ENCODE measurements at places on chromosomes 4 and X. TPM values are rescaled to one million over a fixed set of nuclear protein-coding genes. Genes with fewer than 3 reads are reported as not detected.

GRCh38 chr4:152239216-152239615, 296.7 kb downstream of the FBXW7 start:
- no peak for DNase-seq

ASB11 gene
- total RNA-seq: not detected

DNA sequence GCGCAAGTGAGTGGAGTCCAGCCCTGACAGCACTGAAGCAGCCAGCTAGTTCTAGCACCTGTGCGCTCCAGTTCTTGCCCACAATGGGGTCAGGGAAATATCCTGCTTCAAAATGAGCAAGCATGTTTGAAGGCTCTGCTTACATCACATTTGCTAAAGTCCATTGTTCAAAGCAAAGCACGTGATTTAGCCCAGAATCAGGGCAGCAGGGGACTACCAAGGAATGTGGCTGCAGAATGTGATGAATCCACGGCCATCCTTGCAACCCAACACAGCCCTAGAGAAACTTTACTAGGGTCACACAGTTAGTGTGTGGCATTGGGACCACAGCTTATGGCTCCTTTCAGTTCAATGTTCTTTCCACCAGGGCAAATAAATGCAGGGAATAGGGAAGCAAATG, 47.3 kb upstream of the SMIM31 start:
- DNase-seq: no peak

DNA sequence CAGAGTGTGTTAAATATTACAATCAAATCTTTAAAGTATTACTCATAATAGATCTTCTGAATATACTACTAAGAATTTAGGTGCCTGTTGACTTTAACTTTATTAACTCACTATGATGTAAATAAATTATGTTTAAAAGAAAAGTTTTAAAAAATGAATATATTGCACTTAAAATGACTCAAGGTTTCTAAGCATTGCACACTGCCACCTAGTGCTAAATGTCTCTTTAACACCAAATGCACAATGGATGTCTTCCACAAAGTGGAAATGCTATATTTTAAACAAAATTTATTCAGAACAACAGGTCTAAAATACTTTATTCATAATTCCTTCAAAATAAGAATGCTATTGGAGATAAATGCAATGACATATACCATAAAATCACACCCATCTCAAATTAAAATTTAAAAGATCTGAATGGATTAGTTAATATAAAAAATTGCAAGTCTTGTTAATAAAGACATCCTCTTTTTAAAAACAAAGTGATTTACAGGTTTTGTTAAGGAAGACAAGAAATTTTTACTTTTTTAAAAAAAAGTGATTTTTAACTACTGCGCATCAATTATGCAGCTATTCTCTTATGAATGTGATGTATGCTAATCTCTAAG, 5.5 kb downstream of the INPP4B start:
- DNase-seq: peak; percentile 61

GRCh38 chr4:47032405-47033106, 1.2 kb downstream of the GABRB1 start:
- DNase-seq: peak; percentile 23

FAM9B gene
- total RNA-seq: not detected

- DNase-seq: no peak
These were observed 366.0 kb downstream of the BCOR start for GRCh38 chrX:39731735-39732134.

- peak; percentile 12 for DNase-seq
These were observed 548 bp downstream of the TMEM164 start for GRCh38 chrX:110003167-110004156.

DNA sequence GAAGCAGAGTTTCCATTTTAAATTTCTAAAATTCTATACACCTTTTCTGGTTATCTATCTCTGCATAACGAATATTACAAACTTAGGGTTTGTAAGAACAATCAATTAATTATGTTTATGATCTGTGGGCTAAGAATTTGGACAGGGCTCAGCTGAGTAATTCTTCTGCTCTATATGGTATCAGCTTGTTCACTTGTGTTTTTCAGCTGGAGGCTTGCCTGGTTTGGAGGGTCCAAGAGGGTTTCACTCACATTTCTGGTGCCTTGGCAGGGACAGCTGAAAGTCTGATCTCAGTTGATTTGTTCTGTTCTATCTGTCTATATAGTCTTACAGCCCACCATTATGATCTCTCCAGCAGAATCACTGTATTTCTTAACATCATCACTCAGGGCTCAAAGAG, 57.8 kb upstream of the ADGRA3 start:
- DNase-seq: no peak

- no peak for DNase-seq
These were observed 33.8 kb upstream of the EGFL6 start for GRCh38 chrX:13535376-13536165.

DNA sequence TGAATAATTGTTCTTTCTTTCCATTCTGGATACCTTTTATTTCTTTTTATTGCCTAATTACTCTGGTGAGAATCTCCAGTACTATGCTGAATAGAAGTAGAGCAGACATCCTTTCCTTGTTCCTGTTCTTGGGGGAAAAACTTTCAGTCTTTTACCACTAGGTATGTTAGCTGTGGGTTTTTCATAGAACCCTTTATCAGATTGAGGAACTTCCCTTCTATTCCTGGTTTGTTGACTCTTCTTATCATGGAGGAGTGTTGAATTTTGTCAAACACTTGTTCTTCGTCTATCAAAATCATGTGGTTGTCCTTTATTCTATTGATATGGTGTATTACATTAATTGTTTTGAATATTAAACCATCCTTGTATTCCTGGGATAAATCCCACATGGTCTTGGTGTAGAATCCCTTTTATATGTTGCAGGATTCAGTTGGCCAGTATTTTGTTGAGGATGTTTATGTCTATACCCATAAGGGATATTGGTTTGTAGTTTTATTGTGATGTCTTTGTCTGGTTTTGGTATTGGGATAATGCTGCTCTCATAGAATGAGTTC, 23.6 kb downstream of the SH3BP2 start:
- no peak for DNase-seq
